Right ventricle myocardium superior (tissue), 1 donor: ENCODE measurements at places on chromosomes 4 and X.

DNA sequence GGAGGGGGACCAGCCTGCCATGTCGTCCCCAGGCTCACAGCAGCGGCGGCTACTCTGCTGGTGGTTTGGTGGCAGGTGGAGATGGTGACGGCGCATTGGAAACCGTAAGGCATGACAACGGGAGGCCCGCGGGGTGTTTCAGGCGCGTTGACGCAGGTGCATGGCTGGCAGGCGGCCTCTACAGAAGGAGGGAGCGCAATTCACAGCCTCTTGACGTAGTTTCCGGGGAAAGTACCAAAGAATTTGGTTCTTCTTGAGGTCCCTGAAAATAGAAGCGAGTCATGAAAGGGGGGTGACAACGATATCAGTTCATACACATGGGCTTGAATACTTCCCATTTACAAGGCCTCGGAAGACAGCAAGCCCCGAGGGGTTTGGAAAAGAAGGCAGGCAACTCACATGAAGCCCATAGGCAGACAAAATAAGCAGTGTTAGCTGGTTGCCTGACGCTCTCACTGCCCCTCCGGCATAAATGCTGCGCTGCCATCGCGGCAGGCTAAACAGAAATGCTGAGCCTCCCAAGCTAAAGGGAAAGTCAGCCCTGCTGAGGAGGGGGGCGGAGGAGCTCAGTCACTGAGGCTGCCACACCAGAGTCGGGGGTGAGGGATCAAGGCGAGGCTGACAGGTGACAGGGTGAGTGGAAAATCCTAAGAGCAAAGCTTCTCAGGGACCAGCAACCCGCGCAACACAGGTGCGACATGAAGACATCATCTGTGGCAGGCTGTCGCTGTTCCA, 52.3 kb upstream of the PDLIM3 start:
- no peak for DNase-seq

GRCh38 chr4:52052475-52052780, 1.3 kb downstream of the SPATA18 start:
- DNase-seq = no peak

DNA sequence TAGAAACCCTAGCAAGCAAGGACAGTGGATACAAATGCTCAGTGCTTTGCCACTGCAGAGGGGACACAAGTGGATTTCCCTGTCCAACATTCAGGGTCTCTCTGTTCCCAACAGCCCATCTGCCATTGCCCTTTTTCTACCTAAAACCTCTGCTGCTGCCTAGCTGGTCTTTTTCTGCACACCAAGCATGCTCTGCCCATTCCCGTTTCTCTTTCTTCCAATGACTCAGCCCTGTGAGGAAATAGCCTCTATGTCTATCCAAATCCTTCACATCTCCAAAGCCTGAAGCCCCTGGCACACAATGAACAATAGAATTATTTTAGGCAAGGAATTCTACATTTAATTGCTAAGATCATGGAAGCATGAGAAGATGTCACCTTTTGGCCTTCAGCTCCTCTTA, 5.7 kb upstream of the AMELX start:
- no peak for DNase-seq

DNA sequence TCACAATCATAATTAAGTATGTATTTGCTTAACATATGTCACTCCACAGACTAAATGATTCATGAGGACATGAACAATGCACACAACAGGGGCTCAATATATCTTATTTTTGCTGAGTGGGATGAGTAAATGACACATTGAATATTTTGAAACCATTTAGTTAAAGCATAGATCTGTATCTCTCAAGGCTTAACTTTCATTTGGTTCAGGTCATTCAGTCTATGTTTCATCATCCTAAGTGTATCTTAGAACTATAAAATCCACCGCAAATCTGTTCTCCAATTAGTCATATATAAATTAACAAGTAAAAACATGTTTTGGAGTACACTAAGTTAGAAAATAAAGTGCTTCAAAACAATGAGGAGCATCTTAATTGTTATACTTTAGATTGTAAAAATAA, 45.8 kb downstream of the AREG start:
- DNase-seq = no peak

DNA sequence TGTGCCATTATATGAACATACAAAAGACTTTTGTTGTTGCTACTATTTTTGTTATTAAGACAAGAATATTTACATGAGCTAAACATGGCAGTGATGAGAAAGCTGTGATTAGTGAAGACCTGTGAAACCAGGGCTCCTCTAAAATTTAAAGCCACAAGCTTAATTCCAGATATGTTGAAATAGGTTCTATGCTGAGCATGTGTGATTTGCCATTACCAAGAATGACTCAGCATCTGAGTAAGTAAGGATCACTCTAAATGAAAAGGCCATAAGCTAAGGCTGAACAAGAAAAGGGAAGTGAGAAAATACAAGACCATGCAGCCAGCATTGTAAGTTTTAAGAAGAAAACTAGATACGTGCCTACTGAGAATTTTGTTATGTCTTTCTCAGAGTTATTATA, 75.9 kb upstream of the CAMK2D start:
- no peak for DNase-seq

DNA sequence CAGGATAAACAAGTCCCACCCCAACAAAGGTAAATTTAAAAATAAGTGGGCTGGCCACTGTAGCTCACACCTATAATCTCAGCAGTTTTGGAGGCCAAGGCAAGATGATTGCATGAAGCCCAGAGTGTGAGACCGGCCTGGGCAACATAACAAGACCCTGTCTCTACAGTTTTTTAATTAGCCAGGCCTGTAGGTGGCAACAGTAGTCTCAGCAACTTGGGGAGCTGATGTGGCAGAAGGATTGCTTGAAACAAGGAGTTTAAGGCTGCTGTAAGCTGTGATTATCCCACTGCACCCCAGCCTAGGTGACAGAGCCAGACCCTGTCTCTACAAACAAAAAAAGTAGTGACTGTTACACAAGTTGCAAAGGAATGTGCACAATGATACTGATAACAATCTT, 74.6 kb upstream of the FAAH2 start:
- DNase-seq = no peak

GRCh38 chr4:54659749-54660535, 2.2 kb downstream of the KIT start:
- DNase-seq = no peak

DNA sequence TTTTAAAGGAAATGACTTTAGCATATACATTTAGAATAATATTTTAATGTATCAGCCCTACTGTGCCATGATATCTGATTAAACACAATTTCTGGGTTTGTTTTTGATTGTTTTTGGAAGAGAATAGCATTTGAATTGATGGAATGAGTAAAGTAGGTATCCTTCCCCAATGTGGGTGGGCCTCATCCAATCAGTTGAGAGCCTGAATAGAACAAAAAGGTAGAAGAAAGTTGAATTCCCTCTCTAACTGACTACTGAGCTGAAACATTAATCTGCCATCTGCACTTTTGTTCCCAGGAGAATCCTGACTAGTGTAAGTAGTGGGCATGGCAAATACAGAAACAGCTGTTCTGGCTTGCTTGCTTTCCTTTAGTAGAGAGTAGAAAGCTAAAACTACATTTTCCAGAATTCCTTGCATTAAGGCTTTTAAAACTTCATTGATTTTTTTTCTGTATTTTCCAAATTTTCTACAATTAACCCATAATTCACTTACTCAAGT, 9.7 kb upstream of the SEC24D start:
- no peak for DNase-seq

DNA sequence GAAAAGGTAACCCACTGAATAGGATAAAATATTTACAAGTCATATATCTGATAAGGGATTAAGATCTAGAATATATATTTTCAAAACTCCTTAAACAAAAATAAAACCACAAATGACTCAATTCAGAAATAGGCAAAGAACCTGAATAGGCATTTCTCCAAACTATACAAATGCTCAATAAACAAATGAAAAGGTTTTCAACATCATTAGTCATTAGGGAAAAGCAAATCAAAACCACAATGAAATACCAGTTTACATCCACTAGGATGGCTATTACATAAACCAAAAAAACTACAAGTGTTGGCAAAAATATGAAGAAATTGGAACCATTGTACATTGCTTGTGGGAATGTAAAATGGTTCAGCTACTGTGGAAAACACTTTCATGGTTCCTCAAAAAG, 167.0 kb upstream of the GALNT7 start:
- no peak for DNase-seq

DNA sequence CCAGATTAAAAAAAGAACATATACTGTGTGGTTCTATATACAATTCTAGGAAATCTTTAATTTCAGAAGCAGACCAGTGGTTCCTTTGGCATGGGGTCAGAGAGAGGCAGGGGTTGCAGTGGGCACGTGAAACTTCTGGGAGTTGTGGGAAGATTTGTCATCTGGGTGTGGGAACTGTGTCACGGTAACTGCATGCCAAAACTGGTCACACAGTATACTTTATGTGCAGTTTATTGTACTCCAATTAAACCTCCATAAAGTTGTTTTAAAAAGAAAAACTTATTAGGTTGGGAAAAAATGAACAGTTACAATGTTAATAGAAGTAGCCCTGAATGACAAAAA, 26.7 kb upstream of the STS start:
- DNase-seq = no peak

DNA sequence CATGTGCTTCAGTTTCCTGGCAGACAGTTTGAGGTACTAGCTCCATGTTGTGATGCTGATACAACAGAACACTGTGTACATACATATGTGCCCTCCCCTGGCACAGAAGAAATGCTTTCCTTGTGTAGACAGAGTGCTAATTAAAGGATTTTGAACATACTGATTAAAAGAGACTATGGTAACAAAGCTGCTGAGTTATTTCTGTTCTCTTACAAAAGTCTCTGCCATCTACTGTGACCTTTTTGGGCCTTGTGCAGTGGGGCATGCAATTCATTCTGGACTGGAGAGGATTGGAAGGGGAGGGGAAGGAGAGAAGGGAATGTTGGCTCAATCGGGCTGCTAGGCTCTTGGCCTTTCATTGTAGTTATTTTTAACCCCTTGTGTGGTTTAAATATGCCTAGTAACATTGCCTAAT, 6.0 kb downstream of the PDLIM5 start:
- DNase-seq = no peak

- no peak for DNase-seq
Measured at GRCh38 chr4:46274717-46275116, 115.2 kb downstream of the GABRA2 start.

DNA sequence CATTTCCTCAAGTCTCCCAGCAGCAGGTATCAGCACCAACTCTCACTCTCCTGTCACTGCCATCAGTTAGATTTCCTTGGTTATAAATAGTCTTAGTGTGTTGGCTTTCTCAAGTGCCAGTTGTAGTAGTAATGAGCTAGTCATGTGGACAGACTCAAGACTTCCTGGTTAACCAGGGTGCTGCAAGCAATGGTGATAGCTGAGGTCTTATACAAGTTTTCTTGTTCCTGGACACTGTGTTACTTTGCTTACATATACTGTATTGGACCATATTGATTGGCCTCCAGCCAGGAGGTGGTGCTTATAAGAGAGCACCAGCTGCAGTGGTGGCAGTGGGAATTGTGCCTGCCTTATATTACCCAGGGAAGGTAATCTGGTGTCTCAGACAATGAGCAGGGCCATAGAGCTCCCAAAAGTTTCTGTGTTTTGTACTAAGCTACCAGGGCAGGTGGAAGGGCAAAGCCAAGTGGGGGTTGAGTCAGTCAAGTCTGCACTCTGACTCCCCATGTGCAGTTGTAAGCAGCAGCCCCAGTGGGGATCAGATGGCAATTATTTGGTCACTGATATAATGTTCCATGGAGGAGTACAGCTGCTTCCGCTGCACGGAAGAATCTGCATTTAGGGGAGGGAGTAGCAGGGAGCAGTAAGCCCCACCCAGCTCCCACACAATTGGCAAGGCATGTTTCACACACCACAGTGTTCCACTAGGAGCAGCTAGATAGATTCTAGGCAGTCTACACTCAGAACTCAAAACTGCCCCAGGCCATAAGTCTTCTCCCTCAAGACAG, 24.1 kb upstream of the ZDHHC15 start:
- DNase-seq = no peak

DNA sequence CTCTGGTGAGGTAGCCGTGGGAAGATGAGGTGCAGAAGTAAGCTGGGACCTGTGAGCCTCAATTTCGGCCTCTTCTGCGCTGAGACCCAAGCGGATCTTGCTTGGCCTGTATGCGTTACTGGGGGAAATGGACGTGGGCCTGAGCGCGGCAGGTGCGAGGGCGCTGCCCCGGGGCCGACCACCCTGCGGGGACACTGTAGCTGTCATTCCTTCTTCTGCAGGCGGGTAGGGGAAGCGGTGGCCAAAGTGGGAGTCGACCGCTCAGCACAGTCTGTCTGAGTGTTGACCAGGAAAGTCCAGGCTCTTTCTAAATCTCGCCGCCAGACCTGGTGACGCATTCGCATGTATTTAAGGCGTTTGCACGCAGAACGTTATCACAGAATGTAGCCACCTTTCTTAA, 3.3 kb upstream of the LRAT start:
- no peak for DNase-seq

GRCh38 chrX:153649178-153649914, 2.3 kb downstream of the DUSP9 start:
- DNase-seq = no peak

GRCh38 chrX:83022020-83022419, 486.1 kb upstream of the POU3F4 start:
- no peak for DNase-seq

DNA sequence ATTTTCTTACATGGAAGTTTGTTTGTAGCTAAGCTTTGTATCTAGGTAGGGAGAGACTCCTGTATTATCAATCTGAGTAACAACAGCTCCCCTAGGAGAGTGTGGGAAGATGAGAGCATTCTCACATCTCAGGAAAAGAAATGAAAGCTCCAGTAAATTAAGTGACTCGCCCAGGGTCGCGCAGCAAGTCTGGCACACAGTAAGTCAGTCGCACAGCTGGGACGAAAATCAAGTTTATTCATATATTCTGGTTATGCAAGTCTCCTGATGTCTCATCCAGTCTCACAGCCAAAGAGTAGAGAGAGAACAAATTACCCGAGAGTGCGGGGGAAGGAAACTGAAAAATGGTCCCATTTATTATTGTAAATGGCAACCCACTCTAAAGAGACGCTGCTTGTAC, 216.1 kb downstream of the STK32B start:
- no peak for DNase-seq

- no peak for DNase-seq
Measured at GRCh38 chrX:55056820-55057674, 17.8 kb upstream of the PAGE2B start.

DNA sequence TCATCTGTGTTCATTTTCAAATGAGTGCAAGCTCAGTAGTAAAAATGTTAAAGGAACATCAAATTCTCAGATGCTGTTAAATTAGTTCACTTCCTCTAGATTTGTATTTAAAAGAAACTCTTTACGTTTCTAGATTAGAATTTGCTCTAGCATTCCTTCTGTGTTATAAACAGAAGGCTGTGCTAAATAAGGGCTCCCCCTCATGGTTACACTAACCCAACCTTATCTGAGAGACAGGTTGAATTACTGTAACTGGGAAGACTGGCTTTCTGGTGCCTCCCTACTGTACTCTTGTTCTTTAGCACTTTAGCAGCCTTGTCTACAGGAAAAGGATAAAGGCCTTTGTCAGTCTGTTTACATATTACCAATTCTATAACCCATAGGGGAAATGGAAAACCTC, 56.8 kb downstream of the RXFP1 start:
- no peak for DNase-seq

DNA sequence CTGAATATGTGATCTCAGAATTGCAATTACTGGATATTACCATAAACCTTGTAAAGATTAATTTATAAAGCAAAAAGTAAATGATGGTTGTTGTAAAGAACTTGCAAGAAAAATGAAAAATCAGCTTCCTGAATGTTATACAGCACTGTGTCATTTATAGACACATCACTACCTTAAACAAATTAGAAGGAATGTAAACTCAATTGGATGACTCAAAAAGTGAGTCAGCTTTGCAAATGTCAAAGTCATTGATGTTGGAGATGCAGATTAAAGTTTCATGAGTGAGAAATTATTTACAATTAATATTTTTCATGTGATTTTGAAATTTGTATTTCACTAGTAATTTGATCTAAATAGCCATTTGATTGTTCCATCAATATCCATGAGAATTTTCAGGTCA, 193.2 kb downstream of the RAPGEF2 start:
- no peak for DNase-seq
